ENCODE measurements at places on chromosomes 2 and 18.

- DNase-seq = peak; percentile 3
Measured at GRCh38 chr2:146579147-146579930, 1265.5 kb upstream of the ACVR2A start.

DNA sequence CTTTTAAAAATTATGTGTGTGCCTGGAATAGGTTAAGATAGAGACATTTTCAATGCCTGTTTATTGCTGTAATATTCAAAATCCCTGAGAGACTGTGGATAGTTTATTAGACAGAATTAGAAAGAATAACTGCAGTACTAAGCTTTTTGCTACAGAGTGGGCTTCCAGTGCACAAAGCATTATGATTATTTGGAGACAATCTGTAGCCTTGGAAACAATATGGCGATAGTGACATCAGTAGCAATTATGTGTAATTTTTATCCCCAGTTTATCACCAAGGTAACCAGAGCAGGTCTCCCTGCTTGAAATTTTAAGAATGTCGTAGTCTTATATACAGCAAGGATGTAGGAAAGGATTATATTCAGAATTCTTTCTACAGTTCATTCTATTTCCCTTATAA, 100.0 kb downstream of the MYO3B start:
- DNase-seq = no peak

- no peak for DNase-seq
Measured at GRCh38 chr2:2286592-2286991, 44.5 kb downstream of the MYT1L start.

- DNase-seq = no peak
Measured at GRCh38 chr18:8474661-8475060, 134.6 kb upstream of the RAB12 start.

GRCh38 chr2:143843686-143844085, 676.2 kb downstream of the ZEB2 start:
- DNase-seq = no peak

DNA sequence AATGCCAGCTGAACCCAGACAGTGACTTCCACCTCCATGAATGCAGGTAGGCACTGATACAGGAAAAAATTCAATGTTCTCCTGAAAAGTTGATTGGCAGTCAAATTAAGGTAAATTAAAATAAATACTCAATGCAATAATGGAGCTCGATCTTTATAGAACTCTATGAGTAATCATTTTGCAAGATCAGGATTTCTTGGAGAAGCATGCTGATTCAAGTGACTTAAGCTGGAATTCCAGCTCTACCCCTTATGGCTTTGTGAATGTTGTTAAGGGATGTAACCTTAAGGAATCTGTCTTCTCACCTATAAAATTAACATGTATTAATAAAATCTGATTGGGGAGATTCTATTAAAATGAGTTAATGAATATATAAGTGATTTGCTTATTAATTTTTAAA, 145.1 kb downstream of the QPCT start:
- DNase-seq = no peak

GRCh38 chr2:237998530-237998929, 31.7 kb downstream of the UBE2F start:
- DNase-seq = no peak

- DNase-seq = no peak
Measured at GRCh38 chr2:37154785-37155184, 2.0 kb downstream of the EIF2AK2 start.

- DNase-seq = no peak
Measured at GRCh38 chr2:240588669-240589068, 2.1 kb downstream of the CAPN10 start.

DNA sequence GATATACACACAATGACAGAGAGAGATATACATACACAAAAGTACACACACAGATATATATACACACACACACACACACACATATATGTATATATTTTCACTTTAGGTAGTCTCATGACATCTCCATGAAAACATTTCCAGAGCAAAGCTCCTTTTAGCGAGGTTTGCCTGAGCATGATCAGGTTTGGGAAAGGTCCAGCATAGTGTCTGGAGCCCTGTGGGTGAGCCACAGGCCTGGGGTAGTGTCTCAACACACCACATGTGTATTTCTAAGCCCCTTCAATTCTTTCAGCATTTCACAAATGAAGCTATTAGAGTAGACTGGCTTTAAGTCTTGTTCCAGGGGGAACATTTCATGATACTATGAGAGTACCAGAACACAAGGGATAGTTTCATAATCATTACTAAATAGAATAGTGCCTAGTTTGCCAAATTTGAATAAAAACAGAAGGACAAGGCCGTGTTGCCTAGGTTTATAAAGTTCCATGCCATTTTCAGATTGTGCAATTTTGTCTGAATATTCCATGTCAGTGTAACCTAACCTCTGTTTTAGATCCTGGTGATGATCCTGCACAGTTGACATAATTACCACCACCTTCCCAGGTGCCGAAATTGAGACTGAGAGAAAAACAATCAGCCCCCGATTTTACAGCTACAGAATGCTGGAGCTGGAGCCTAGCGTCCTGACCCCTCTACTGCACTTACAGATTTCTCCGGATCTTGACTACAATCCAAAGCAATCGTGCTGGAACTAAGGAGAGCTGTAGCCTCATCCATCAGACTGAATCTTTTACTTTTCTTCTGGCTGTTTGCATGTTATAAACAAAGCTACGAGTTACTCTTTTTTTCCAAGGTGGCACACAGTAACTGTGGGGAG, 332.7 kb downstream of the CYRIA start:
- no peak for DNase-seq

DNA sequence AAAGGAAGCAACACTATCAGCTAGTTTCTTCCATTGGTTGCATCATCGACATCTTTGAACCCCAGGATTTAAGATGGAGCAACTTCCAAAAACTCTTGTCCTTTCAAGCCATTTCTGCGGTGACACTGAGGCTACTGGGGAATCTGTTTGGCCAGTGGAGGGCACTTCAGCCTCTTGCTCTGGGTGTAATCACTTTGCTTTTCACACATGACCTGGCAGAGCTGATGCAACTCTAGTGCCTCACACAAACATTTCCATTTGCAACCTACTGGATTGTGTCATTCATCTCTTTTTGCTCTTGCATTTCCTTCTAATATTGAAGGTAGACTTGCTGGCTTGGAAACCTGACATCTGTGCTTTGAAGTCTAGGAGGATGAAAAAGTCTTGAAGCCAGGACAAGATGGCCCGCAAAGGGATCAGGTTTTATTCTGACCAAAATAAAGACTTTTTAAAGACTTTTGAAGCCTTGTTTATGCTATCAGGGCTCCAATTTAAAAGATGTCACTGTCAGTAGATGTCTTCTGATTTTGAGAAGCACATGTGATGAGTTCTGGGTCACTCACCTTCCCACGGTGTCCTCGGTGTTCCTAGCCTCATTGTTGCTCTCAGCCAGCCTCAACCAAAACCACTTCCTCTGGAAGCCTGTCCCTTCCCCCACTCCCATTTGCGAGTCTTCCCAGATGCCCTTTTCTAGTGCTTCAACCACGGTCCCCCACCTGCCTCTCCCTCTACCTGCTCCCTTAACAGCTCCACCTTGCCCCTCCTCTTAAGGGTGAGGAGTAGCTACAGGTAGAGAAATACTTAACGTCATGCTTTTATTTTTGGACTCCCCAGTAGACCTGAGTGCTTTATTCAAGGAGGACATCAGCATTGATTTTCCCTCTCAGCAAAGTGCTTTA, 69.7 kb upstream of the KCNE4 start:
- DNase-seq = peak; percentile 46

DNA sequence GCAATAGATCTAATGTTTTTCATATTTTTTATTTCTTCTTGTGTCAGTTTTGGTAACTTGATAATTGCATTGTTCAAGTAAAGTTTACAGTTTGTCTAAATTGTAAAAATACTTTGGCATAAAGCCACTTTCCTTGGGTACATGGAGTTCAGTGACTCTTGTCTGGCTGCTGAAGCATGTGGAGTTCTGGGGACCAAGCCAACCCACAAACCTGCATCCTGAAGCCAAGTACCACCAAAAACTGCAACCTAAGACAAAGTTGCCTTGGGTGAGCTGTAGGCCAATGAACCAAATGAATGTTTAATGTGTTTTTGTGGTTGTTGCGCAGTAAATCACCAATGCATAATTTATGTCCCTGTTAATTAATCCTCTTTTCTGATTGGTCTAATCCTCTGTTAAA, 872.6 kb downstream of the BCL11A start:
- DNase-seq = no peak

DNA sequence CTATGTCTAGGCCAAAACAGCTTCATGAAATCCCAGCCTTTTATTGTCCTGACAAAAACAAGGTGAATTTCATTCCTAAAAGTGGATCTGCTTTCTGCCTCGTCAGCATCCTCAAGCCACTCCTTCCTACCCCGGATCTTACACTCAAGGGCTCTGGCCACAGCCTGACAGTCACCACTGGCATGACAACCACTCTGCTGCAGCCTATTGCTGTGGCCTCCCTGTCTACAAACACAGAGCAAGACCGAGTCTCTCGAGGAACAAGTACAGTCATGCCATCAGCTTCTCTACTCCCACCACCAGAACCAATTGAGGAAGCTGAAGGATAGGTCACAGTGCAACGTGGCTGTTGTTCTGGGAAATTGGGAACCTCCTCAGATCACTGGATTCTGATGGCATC, 106.1 kb downstream of the ICA1L start:
- no peak for DNase-seq

DNA sequence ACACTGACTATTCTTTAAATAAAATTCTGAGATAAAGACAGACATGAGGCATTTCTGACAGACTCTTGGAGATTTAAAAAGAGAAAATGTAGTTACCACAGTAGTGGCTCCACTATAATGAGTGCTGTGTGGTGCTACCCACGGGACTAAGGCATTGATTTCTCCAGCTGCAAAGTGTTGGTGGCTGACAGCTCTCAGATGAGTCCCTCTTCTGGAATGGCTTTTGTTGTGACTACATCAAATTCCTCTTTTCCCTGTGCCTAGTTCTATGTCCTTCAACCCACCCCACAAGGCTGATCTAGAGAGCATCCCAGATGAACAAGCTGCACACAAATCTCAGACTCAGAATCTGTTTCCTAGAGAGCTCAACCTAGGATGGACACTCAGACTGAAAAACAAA, 884.8 kb upstream of the ZEB2 start:
- no peak for DNase-seq

DNA sequence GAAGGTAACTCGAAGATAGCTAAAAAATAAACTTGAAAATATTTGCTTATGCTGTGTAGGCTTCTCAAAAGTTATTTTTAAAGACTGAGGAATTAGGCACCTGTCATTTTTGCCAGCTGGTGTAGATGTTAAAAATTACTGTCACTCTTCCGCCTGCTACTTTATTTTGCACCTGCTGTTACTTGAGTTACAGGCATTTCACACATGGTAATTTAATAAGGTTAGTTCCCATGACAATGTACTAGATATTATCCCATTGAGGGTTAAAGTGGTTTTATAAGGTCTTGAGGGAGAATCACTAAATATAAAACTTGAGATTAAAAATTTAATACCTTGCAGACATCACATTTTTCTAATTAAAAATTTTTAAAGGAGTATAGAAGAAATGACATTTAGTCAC, 26.6 kb downstream of the MYL1 start:
- no peak for DNase-seq

DNA sequence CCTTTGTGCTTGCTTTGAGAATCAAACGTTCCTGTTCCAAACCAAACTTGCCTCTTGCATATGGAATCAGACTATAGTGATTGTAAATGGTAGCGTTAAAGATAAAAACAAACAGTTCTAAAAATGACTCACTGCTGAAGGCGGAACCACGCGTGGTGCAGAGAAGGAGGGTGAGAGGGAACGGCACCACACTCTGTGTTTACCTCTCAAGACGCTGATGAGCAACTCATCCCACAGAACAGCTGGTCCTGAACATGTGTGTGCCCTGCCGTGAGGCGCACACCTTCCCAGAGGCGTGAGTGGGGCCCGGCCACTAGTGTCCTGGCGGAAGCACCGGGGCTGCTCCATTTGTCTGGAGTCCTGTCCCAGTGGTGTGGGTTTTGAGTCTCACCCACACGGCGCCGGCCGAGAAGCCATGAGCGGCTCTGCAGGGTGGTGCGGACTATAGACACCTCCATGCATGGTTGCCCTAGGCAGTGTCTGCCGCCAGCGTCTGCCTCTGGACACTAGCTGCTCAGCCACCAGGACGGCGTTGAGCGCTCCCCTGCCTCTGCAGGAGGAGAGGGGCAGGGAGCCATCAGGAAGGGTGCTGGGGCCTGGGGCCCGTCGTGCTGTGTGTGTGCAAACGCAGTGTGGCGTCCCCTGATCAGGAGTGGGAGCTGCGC, 52.1 kb downstream of the NFATC1 start:
- no peak for DNase-seq

DNA sequence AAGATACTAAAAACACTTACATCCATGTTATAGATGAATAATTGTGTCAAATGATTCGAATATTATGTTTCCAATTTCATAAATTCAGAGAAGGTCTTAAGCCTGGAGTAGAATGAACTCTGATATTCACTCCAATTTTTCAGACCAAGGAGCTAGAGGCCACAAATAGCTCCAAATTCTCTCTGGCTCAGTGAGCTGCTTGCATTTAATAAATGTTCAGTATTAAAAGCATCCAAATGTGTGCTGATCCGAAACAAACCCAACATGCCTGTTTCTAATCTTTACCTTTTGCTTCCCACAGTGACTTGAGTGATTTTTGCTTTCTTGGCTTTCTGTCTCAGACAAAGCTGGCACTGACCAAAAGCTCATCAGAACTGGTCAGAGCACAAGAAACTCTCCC, 291.4 kb downstream of the CCDC85A start:
- DNase-seq = no peak

GRCh38 chr18:68445668-68446426, 269.1 kb downstream of the TMX3 start:
- no peak for DNase-seq

- peak; percentile 16 for DNase-seq
Measured at GRCh38 chr2:27003857-27004256, 28.9 kb upstream of the TMEM214 start.

DNA sequence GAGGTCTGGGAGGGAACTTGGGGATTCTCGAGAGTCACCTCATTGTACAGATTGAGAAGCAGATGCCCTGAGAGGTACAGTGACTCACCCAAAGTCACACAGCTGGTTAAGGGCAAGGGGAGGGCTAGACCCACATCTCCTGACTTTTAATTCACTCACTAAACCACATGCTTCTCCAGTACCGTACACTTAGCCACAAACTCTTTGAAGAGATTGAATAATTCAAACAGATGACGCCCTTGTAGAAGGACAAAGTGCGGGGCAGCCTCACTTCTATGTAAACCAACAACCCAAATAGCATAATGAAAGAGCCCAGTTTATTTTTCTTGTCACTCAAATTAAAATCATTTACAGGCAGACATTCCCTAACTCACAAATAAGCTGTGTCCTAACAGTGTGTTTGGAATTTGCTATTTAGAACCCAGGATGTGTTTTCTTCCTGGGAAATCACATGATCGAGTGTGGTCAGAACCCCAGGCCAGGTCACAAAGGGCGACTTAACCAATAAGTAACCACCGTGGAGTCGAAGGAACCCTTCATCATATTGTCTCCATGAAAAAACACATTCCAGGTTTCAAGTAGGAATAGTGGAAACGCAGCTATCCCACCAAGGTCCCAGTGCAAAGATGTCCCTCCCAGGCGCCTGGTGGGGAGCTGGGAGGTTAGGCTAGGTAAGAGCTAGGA, 35.8 kb upstream of the PTPN4 start:
- DNase-seq = no peak
